ENCODE measurements at places on chromosomes 2 and 18. TPM values are rescaled to one million over a fixed set of nuclear protein-coding genes. Genes with fewer than 3 reads are reported as not detected.

Gene ATP6V1C2
- not detected for total RNA-seq

Gene LRP2
- total RNA-seq = not detected

Gene CAPN14
- total RNA-seq = 0.16 TPM

Gene MAP3K19
- not detected for total RNA-seq

Gene LINC00305
- total RNA-seq = not detected

Gene HTR2B
- 13.4 TPM for total RNA-seq

Gene NEU2
- total RNA-seq = not detected

Gene TMEM247
- total RNA-seq = not detected

Gene DPYSL5
- not detected for total RNA-seq

Gene SPATA3
- total RNA-seq = not detected

Gene KCNK3
- under 0.01 TPM for total RNA-seq

Gene PRSS56
- not detected for total RNA-seq

Gene ATG4B
- total RNA-seq = 77.6 TPM

Gene ITM2C
- total RNA-seq = 87.8 TPM

Gene TMEM198
- total RNA-seq = 1.3 TPM

Gene POTEF
- not detected for total RNA-seq

Gene SPP2
- 0.16 TPM for total RNA-seq

Gene PIGN
- total RNA-seq = 46.6 TPM

Gene MARCO
- total RNA-seq = not detected

Data from bronchial smooth muscle cell (primary cell).